Mucosa of descending colon (tissue), 3 donors: ENCODE measurements at places on chromosomes 2 and 18. TPM values are rescaled to one million over a fixed set of nuclear protein-coding genes. Genes with fewer than 3 reads are reported as not detected.

Gene SLC9A4
- total RNA-seq, result 0.32 TPM

Gene FHOD3
- total RNA-seq, result 14.4 TPM

Gene SAG
- 0.63 TPM for total RNA-seq

Gene CIB4
- not detected for total RNA-seq

Gene AKAIN1
- total RNA-seq, result not detected

Gene ACKR3
- total RNA-seq, result 8.0 TPM

Gene FOXD4L1
- not detected for total RNA-seq

Gene CYTIP
- 4.7 TPM for total RNA-seq

Gene DSC2
- 78.3 TPM for total RNA-seq

Gene MIB1
- total RNA-seq, result 29.0 TPM

Gene ARL4C
- total RNA-seq, result 4.5 TPM

Gene SDC1
- 65.3 TPM for total RNA-seq

Gene CNGA3
- total RNA-seq, result 0.20 TPM

Gene MYO3B
- 0.09 TPM for total RNA-seq

DNA sequence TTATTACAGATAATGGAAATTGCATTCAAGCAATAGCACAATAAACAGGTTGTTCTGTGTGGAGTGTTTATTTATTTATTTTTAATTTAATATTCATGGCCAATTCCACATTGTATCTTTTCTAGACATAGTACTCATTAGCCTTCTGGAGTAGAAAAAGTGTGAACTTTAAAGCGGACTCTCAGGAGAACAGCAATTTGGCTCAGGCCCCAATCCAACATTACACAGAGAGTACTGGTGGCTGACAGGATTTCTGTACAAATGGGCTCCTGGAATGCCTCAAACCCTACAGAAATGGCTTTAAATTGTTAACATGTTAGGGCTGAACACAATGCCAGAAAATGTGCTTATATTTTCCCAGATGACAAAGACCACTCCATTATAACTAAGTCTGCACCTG, 533.9 kb upstream of the NXPH2 start:
- DNase-seq, result no peak

- DNase-seq, result no peak
Observed at GRCh38 chr18:2935438-2936192, 77.3 kb downstream of the LPIN2 start.

- DNase-seq, result no peak
Observed at GRCh38 chr2:158305501-158305900, 151.1 kb downstream of the CCDC148 start.

GRCh38 chr18:73908323-73908722, 239.3 kb downstream of the FBXO15 start:
- DNase-seq, result no peak

DNA sequence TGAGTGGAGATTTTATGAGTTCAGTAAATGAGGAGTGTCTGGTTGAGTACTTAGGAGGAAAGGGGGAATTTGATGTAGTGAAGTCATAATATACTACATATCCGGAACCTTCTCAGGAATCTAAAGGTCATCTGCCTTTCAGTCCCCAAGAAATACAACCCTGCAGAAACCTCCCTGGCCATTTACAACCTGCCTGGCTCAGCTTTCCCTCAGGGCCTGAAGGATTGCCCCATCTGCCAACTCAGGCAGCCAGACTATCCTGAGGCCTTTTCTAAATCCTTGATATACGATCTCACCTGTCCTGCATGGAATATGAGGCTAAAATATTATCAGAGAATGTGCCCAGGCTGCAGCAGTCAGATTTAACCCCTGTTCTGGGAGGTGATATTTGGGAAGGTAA, 165.4 kb upstream of the SPOPL start:
- DNase-seq, result no peak

DNA sequence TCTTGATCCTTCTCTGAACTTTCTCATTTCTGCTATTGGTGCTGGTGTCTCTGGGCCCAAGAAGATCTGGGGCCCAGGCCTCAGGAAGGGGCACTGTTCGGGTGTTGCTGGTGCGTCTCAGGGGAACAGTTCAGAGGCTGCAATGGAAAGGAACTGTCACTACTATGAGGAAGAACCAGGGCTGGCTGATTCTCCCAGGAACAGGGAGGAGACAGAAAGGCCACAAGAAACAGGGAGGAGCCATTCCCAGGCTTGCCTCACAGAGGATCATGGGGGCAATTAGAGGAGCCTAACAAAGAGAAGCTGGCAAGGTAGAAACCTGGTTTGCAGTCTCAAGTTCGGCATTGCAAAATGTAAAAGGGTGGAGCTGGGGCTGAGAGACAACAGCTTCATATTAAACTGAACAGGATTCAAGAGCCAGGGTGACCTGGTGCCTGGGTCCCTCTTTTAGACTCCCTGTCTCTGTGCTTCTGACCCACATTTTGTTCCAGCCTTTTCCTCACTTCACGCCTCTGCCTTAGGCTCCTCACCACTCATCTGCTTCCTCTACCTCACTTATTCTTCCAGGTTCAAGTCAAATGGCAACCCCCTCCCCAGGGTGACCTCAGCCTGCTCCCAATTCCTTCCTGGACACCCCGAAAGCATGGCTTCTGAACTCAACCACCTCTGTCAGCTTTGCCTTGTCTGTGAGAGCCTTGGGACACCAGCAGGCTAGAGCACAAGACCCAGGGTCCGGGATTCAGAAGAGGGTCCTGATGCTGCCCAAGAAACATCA, 58.4 kb downstream of the GYPC start:
- DNase-seq, result no peak

- no peak for DNase-seq
Observed at GRCh38 chr2:68806511-68807109, 64.6 kb downstream of the BMP10 start.

- DNase-seq, result no peak
Observed at GRCh38 chr2:7428454-7429204, 511.4 kb downstream of the RNF144A start.

DNA sequence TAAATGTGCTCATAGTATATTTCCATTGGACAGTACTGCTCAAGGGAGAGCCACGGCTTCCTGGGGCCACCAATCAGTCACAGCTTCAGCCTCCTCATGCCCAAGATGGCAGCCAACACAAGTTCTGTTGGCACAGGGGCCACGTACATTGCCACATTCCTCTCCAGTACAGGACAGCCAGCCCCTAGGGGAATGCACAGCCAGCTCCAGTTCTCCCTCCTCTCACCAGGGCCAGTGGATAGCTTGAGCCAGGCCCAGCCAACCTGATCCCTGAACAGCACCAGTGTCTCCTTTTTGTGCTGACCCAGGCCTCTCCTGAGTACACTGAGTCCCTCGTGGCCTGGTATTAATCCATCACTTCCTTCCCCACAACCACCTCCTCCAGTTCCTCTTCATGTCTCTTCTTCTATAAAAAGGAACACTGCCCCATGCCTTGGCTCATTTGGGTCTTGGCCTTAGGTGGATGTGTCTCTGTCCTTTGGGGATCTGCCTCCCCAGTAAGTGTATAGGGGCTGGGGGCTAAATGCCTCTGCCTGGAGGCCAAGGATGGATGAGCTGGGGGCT, 168.7 kb downstream of the TNS1 start:
- no peak for DNase-seq

- no peak for DNase-seq
Observed at GRCh38 chr2:66070721-66071602, 364.0 kb upstream of the MEIS1 start.

GRCh38 chr2:48316753-48317750, 212.9 kb upstream of the STON1 start:
- no peak for DNase-seq

DNA sequence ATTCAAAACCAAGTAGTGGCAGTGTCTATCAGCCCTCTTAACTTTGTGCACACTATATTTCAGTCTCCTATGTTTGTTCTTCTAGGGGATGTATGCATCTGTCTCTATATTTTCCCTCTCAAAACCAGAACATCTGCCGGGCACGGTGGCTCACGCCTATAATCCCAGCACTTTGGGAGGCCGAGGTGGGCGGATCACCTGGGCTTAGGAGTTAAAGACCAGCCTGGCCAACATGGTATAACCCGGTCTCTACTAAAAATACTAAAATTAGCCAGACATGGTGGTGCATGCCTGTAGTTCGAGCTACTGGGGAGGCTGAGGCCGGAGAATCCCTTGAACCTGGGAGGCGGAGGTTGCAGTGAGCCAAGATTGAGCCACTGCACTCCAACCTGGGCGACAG, 9.9 kb upstream of the GAREM2 start:
- DNase-seq, result no peak

GRCh38 chr2:84830758-84831500, 50.0 kb downstream of the TRABD2A start:
- DNase-seq, result no peak

DNA sequence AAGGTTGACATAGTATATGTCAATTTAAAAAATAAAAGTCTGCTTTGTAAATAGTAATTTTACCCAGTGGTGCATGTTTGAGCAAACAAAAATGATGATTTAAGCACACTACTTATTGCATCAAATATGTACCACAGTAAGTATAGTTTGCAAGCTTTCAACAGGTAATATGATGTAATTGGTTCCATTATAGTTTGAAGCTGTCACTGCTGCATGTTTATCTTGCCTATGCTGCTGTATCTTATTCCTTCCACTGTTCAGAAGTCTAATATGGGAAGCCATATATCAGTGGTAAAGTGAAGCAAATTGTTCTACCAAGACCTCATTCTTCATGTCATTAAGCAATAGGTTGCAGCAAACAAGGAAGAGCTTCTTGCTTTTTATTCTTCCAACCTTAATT, 78.6 kb upstream of the CSRNP3 start:
- DNase-seq, result no peak

GRCh38 chr18:42131066-42131929, 176.3 kb downstream of the PIK3C3 start:
- no peak for DNase-seq

DNA sequence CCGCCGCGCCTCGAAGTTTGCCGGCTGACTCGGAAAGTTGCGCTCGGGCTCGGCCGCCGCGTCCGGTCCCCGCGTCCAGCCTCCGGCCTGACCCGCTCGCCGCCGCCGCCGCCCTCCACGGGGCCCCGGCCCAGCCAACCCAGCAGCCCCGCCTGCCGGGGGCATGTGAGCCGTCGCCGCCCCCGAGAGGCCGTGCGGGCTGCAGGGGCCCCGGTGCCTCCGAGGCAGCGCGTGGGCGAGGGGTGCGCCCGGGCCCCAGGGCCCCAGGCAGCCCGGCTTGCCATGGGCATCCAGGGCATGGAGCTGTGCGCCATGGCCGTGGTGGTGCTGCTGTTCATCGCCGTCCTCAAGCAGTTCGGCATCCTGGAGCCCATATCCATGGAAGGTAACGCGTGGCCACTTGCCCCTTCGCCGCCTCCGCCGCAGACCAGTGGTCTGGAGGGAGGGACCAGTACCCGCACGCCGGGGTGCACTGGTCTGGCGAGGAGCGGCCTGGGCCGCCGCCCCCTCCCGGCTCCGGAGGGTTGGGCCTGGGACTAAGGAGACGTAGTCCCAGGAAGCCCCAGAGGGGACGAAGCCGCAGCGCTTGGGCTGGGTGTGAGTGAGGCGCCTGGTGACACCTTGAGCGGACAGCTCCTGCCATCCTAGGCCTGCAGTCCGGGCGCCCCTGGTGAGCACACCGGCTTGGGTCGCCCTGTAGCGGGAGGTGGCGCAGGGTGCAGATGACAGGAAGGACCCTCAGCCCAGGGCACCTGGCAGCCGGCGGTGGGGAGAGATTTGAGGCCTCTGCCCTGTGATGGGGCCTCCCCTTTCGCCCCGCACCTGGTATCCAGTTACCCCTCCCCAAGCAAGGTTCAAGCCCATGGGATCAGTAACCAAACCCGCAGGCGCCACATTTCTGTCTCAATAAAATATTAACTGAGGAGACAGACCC, 49.9 kb downstream of the KCNIP3 start:
- DNase-seq, result peak; percentile 10

GRCh38 chr18:12066910-12067511, 26.6 kb upstream of the ANKRD62 start:
- no peak for DNase-seq

DNA sequence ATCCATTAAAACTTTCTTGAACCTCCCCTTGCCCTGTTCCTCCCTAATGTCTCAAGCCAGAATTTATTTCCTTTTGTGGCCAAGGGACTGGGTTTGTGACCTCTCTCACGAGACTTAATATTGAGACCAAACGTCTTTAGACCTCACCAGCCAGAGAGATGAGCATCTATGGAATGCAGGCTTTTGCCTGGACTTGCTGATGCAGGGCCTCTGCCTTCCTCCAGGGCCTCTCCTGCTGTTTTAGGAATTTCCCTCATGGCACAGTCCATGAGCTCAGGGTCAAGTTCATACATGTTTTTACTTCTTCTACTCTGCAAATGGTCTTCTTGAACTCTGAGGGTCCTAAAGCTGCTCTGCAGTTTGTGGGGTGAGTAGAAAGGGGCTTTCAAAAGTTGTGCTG, 22.3 kb downstream of the IL1B start:
- DNase-seq, result no peak

- DNase-seq, result no peak
Observed at GRCh38 chr2:10271509-10271908, 31.2 kb upstream of the HPCAL1 start.

- DNase-seq, result no peak
Observed at GRCh38 chr2:181420259-181421130, 36.7 kb upstream of the ITGA4 start.

DNA sequence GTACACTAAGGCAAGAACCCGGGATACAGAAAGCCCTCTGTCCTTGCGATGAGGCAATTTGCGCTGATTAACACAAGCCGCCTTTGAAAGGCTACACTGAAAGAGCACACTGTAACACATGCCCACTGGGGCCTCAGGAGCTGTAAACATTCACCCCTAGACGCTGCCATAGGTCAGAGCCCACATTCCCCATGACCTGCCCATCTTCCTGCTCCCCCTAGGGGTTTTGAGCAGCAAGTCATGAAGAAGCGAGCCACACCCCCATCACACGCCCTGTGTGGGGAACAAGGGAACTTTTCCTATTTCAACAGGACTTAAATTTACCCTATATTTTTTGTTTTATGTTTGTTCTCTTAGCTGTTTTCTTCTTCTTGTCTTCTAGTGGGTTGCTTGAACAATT, 47.8 kb upstream of the SLC4A10 start:
- no peak for DNase-seq

DNA sequence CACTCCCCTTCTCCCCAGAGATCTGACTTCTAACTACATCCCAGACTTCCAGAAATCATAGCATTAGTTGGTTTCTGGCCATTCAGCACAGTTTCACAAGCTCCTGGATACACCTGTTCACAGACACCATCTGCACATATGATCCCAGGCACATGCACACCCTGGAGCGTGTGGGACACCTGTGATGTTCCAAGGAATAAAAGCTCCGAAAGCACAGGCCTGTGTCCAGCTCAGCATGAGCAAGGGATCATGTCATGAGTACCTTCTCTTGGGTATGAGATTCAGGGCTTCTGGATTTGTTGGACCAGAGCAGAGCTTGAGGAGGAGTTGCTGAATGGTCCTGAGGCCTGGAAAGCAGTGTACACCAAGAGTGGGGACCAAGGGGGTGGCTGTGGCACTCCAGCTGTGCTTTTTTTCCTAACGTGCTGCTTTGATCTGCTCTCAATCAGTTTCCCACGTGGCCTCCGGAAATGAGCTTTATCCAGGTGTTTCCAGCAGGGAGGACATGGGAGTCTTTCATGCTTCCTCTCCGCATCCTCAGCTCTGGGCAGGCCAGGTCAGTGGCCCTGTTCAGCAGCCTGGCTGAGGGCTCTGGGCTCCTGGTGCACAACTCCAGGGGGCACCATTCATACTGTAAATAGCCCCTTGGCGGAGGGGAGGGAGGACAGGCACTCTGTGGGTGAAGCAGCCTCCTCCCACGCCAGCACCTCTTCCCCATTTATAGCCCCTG, 1.8 kb downstream of the DYSF start:
- DNase-seq, result no peak
